Cardiac septum (tissue), 1 donor: ENCODE measurements at places on chromosomes 1 and 21. TPM values are rescaled to one million over a fixed set of nuclear protein-coding genes. Genes with fewer than 3 reads are reported as not detected.

DNA sequence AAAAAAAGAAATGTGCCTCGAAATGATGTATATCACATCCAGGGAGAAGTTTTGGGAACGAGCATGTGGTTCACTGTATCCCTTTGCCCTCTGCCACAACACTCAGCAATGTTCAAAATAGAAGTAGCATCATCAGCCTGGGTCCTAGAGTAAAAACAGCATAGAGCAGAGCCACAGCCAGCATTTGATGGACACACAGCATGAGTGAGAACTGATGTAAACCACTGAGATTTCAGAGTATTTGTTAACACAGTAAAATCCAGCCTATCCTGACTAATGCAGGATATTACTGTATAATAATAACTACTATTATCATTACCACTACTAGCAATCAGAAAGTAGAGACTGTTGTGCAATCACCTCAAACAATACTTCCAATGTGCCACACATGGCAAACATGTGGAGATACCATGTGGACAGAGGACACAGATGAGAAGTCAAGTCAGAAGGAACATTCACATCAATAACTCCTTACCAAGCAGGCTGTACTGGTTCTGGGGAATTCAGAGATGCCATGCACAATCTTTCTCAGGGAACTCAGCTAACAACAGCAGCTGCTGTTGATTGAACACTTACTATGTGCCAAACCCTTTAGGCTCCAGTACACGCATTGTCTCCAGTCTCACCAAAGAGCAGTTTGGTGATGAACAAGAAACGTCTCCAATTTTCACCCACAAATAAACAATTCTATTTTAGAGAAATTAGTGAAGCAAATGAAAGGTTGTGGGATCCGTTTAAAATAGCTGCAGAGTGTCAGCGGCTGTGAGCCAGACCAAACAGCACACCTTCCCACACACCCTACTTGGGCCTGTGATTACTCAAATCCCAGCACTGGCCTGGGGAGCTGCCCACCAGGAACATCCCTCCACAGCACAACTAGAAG, 16.6 kb upstream of the GFI1 start:
- no peak for DNase-seq

GRCh38 chr1:227805606-227806197, 9.8 kb upstream of the PRSS38 start:
- no peak for DNase-seq

- no peak for DNase-seq
Measured at GRCh38 chr1:188988589-188988988, 1489.1 kb downstream of the BRINP3 start.

DNA sequence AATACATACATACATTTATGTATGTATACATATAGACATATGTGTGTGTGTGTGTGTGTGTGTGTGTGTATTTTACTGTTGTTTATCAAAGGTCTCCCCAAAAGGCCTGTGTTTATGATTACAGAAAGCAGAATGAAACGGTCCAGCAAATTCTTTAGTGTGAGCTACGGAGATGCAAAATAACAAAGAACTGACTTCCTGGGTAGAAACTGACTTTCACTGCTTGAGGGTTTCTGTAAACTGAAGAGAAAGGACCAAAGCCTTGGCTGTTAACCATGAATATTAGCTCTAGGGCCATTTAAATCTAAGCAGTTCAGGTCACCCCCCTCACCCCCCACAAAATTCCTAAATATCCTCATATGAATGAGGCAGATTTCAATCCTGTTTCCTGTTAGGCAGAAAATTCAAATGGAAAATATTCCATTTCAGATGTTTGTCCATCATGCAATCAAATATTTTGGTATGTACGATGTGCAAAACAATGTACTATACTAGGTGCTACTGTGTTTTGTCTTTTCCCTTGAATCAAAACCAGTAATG, 213.2 kb downstream of the TGFB2 start:
- no peak for DNase-seq

DNA sequence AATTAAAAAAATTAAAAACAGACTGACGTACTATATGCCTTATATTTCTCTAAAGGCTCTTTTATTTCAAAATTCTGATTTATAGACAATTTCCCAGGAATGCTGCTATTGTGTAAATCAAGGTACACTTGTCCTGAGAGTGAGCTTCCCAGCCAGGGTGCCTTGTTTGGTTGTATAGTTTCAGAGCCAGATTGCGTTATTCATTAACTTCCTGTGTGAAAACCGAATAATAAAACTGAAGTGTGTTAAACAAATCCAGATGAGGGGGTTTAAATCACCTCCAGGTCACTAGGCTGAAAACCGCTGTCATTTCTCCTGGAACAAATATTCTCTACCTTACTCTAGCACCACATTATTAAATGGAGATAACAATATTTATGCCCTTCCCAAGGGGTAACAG, 68.7 kb downstream of the LMX1A start:
- DNase-seq, result no peak

The PTPRU gene
- total RNA-seq, result 6.6 TPM

The PPFIA4 gene
- total RNA-seq, result 46.7 TPM
